ENCODE measurements at places on chromosomes 7 and 10. TPM values are rescaled to one million over a fixed set of nuclear protein-coding genes. Genes with fewer than 3 reads are reported as not detected.

The TCERG1L gene
- total RNA-seq = 0.31 TPM

The SUN1 gene
- 682 TPM for total RNA-seq

The HKDC1 gene
- 0.51 TPM for total RNA-seq

The RAB19 gene
- total RNA-seq = not detected

The ADRA2A gene
- 4.3 TPM for total RNA-seq

The LIPK gene
- total RNA-seq = 1.1 TPM

The MRC1 gene
- total RNA-seq = 8.7 TPM

The GRM3 gene
- total RNA-seq = not detected

The LBX1 gene
- total RNA-seq = 5.6 TPM

The SYT15 gene
- 1.1 TPM for total RNA-seq

The ZNF862 gene
- total RNA-seq = 8.5 TPM

The NAPEPLD gene
- total RNA-seq = 22.4 TPM

The LRRN3 gene
- total RNA-seq = 2.5 TPM

The CPVL gene
- 11.7 TPM for total RNA-seq

The NPSR1 gene
- total RNA-seq = not detected

The TMEM139 gene
- total RNA-seq = 0.51 TPM

The SMO gene
- total RNA-seq = 37.1 TPM

The SCIN gene
- total RNA-seq = 9.5 TPM

The CASTOR2 gene
- 43.0 TPM for total RNA-seq

The EPHB6 gene
- total RNA-seq = 15.9 TPM

The VCL gene
- 217 TPM for total RNA-seq

Data from tongue (tissue), 3 donors.